Activated T-helper 1 cell treated with anti-CD3 and anti-CD28 coated beads, Interleukin-2, amount 50 U/mL, for 16 hours (primary cell): ENCODE measurements at places on chromosomes 2 and 18.

- DNase-seq = no peak
These were observed 35.2 kb downstream of the LPIN1 start for GRCh38 chr2:11781602-11782001.

- no peak for DNase-seq
These were observed 20.1 kb downstream of the CTLA4 start for GRCh38 chr2:203887677-203888076.

GRCh38 chr2:217065012-217065290 is 205.1 kb upstream of the TNP1 start:
- no peak for DNase-seq

DNA sequence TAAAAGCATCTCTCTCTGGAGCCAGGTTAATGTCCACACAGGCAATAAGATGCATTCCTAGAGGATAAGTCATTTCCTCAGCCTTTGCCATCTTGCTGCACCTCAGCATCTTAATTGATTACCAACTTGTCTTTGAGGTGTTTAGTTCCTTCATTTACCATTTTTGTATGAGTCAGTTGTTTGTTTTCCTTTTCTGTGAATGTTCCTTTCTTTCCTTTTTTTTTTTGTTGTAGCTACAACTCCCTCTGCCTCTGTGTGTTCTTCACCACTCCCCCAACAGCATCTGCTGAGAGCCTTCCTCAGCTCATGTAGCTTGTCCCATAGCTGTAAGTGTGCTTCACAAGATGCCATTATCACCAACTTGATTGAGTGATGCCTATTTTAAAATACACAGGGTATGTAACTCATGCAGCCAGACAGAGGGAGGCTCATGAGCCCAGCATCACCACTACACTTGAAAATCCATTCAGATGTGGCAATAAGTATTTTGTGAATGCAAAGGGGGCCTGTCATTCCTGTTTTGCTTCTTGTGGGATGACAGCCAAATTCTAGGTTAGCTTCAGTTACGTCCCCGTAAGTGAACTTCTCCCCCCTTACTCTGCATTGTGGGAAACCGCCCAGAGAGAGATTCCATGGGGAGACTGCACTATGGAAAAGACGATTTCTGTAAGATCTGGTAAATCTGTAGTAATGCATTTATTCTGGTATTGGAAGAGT is 315.9 kb upstream of the ZEB2 start:
- DNase-seq = no peak

DNA sequence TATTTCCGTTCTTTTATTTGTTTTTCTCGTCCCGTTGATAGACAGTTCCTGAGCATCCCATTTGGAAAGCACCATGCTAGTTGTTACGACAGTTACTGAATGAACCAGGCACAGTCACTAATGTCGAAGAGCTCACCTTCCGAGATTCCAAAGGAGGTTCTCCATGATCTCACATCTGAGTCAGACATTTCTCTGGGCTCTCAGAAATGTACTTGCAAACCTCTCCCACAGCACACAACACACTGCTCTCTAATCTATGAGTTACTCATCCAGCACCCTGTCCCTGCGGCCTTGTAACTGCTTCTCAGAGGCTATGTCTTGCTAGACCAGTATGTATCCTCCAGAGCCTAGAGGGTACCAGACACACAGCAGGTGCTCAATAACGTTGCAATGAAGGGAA is 174.7 kb downstream of the DNER start:
- DNase-seq = no peak

- DNase-seq = no peak
These were observed 506.1 kb downstream of the PTPRM start for GRCh38 chr18:8073167-8073566.

- no peak for DNase-seq
These were observed 4.2 kb upstream of the EGR4 start for GRCh38 chr2:73297586-73297985.

- no peak for DNase-seq
These were observed 227.6 kb downstream of the WDR7 start for GRCh38 chr18:56878711-56879110.

- no peak for DNase-seq
These were observed 53.8 kb downstream of the PRKCE start for GRCh38 chr2:45705233-45705632.

DNA sequence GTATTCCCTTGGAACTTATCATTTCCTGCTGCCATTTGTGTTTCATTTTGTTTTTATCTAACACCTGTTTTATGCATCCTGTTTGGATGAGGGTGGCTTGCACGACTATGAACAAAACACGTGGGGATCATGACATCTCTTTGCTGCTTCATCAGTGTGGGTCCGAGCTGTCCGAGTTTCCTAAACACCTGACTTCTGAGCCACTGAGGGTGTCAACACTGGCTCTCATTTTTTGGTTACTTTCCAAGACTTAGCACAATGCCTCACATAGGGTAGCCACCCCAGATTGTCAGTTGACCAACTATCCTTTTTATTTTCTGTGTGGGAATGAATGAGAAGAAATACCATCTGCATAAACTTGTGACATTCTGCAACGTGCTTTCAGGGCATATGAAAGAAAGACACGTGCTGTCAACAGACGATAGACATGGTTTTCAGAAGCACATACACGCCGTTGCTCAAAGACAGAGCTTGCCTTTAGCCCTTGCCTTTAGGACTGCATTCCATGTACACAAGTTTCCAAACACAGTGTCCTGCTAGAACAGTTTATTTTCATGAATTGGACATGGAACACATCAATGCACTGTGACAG is 166.7 kb downstream of the MYT1L start:
- DNase-seq = no peak

DNA sequence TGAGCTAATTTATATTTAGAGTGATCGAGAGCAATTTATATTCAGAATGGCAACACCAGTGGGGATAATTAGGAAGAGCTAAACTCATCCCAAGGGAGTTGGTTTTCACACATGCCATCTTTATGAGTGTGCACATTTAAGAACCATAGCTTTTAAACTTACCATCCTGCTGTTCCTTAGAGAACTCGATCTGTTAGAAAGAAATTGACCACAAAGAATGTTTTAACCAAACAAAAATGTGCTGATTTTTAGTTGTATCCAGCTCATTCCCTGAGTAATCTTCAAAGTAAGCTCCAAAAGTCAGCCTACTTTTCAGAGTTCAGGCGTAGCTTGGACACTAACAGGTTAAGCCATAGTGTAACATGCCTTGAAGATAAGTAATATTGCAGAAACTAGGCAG is 12.6 kb downstream of the MYL1 start:
- DNase-seq = no peak

GRCh38 chr2:36277146-36277808 is 78.3 kb upstream of the CRIM1 start:
- DNase-seq = no peak

DNA sequence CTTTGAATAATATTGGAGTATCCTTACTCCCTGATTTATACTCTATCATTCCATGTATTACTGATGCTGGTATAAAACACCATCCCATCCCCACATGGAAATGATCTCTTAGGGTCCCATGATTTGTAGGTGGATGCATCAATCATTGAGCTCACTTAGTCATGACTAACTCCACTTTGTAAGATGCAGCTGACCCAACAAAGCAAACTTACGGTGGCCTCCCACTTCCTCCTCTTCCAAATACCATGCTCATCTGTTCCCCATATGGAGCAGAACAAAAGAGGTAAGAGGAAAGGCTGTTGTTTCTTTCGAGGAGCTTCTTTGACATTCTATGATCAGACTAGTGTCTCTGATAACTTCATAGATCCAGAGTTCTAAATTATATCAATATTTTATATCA is 640.2 kb upstream of the SLC39A10 start:
- DNase-seq = no peak

DNA sequence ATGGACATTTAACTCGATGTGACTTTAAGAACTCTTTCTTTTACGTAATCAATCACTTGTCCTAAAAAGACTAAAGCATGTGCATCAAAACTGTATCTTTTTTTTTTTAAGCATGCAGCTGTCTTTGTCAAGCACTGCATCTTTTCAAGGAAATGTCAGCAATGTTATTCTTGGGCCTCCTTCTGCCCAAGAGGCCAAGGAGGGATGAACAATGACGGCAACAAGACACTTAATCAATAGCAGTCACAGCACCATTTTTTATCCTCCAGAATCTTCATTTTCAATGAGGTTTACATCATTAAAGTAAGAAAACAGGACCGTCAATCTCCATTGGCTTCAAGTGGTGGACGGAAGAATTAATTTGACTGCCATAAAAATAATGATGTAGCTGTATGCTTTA is 253.8 kb downstream of the AFF3 start:
- DNase-seq = no peak

DNA sequence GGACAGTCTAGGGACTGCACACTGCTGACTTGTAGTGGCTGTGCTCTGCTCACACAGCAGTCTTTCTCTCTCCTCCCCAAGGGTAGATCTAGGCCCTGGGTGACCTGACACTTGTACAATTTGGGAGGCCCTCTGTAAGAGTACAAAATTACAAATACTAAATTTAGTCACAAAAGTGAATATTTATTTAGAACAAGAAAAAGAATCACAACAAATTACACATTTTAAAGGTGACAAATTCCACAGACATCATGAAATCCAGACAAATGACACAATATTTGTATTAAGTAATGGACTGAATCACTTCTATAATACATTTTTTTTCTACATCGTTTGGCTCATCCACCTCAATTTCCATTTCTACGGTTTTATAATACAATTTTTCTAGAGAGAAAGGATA is 496.4 kb downstream of the TXNL1 start:
- DNase-seq = no peak

DNA sequence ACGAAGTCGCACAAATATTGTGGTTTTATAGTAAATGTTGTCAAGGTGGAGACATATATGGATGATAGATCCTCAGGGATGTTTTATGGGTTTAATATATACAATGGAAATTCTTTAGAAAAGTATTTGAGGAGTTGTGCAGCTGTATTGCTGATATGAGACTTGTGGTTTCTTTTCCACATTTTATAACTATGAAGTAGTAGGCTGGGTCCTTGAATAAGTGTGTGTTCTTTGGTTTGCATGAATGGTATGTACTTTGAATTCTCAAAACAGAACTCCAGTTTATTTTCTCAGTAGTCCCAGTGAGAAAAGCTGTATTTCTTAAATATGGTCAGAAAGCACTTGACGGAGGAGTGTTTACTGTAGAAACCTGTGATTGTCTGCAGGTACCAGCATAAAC is 42.4 kb downstream of the PLCL1 start:
- DNase-seq = no peak

DNA sequence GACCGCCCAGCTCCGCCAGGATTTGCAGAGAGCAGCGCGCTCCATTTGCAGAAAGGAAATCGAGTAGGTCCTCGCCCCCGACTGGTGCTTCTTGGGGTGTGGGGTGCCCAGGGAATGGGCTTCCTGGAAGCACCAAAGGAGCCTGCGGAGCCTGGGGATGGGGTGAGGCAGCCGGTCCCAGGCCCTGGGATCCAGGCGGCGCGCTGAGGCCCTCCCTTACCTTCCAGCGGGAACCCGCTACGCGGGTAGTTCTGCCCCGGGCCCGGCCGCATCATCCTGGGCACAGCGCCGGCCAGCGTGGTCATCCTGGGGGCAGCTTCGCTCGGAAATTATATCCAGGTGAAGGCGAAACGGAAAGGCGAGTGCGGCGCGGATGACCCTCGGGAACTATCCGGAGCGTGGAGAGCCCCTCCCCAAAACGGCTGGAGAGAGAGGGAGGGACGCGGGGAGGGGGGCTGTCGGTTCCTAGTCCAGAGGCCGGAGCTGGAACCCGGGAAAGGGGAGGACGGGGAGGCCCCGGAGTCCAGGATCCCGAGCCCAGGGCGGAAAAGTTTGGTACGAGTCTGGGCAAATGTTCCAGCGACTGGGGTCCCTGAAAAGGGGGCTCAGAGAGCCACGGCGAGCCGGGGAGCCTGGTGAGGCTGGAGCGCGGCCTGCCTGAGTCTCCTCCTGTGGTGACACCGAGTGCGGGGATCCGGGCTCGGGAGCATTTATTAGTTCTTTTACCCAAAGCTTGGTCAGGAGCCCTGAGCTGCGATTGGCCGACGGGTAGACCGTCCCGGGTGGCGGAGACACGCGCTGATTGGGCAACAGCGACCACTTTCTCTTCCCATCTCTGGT is at the start of gene PAX3:
TSS of gene PAX3 (minus strand) at position 688 of the 840 bp plus-strand sequence. CDS start at position 305, 383 bp downstream.
- DNase-seq = no peak

DNA sequence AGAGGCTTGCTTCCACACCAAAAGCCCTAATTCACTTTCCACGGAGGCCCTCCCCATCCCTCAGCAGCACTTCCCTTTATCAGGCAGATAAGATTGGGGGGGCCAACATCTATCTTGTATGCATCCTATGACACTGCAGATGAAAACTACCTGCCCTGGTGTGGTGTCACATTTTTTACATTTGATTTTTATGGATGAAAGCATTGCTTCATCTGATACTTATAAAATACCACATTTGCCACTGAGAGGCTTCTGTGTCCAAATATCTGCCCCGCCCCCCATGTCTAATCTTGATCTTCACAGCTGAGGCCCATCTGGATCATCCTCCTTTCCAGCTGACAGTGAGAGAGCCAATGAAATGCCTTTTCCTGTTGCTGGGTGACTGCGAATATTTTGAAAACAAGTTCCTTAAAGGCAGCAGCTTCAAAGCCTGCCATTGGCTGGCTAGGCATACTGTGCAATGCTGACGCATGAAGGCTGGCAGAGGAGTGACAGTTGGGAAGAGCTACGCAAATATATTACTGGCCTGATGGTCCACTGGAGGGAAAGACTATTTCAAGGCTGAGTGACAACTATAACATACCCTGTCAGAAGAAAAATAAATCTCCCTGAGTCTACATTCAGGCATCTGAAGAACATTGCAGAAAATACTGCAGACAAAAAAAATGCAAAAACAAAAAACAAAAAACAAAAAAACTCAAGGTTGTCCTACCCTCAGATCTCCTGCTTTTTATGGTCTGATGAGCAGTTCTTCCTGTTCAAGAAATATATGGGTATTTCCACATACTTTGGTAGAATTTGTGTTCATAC is 318.7 kb downstream of the PDE11A start:
- DNase-seq = no peak

DNA sequence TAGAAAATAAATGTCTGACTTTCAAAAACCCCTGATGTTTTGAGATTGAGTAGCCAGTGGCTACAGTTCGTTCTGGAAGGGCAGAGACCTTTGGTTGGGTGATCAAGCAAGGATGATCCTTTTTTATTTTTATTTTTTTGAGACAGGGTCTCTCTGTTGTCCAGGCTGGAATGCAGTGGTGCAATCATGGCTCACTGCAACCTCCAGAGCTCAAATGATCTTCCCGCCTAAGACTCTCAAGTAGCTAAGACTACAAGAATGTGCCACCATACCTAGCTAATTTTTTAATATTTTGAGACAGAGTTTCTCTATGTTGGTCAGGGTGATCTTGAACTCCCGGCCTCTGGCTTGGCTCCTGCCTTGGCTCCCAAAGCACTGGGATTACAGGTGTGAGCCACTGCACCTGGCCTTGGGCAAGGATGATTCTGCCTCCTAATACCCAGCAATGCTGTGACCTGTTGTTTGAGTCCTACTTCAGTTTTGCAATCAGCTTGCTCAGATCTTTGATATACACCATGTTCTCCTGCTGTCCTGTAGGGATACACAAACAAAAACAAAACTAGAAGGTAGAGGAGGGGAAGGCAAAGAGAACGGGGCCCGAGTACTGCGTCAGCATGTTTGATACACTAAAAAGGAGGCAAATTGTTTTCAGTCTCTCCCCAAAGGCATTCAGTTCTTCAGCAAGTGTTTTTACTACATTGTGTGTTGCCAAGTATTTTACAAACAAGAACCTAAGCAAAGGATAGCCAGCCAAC is 59.2 kb upstream of the LYPD6B start:
- no peak for DNase-seq
